Dorsolateral prefrontal cortex (tissue), 122 donors: ENCODE measurements at places on chromosomes 1 and 21. TPM values are rescaled to one million over a fixed set of nuclear protein-coding genes. Genes with fewer than 3 reads are reported as not detected.

Gene VANGL2
- total RNA-seq: 10.6 TPM

Gene GSTM4
- total RNA-seq: 43.3 TPM

Gene GIPC2
- 0.24 TPM for total RNA-seq

GRCh38 chr1:109218516-109218915 lies 4.8 kb downstream of the SARS1 start:
- DNase-seq: no peak
